Activated T-helper 1 cell treated with anti-CD3 and anti-CD28 coated beads, Interleukin-2, amount 50 U/mL, for 16 hours (primary cell): ENCODE measurements at places on chromosomes 3 and 15.
A peak's percentile ranks its signal among the peaks of the same experiment; 100 is the strongest.

- DNase-seq, result no peak
Measured at GRCh38 chr15:62612183-62612733, 430.3 kb upstream of the TPM1 start.

DNA sequence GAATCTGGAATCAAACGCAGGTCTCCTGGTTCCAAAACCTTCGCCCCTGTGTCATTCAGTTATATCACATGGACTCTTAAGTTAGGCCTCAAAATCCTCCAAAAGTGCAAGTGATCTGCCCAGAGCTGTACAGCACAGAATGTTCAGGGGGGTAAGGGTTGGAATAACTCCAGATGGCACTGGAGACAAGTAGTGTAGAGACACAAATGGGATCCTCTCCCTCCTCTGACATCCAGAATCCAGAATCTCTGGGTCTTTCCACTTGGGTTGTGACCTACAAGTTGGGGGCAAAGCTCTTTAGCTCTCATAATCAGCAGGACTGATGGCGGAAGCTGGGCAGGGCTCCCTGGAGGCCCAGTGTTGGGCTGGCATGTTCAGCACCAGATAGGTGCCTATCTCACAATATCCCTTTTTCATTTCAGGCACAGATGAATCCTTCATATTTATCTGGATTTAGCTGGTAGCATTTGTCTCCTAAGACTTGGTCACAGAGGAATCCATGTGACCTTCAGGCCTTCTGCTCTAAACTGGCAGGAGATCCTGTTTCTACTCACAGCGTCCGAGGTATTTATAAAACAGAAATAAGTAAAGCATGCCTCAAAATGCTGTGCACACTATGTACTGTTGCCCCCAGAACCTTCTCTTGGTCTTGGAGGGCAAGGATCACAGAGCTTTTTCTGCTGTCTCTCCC, 15.4 kb downstream of the ABHD2 start:
- no peak for DNase-seq

- DNase-seq, result no peak
Measured at GRCh38 chr3:157355276-157355675, 81.4 kb upstream of the PTX3 start.

- no peak for DNase-seq
Measured at GRCh38 chr15:66947471-66947870, 117.9 kb upstream of the SMAD3 start.

- DNase-seq, result no peak
Measured at GRCh38 chr3:100954199-100954935, 38.9 kb downstream of the ABI3BP start.

DNA sequence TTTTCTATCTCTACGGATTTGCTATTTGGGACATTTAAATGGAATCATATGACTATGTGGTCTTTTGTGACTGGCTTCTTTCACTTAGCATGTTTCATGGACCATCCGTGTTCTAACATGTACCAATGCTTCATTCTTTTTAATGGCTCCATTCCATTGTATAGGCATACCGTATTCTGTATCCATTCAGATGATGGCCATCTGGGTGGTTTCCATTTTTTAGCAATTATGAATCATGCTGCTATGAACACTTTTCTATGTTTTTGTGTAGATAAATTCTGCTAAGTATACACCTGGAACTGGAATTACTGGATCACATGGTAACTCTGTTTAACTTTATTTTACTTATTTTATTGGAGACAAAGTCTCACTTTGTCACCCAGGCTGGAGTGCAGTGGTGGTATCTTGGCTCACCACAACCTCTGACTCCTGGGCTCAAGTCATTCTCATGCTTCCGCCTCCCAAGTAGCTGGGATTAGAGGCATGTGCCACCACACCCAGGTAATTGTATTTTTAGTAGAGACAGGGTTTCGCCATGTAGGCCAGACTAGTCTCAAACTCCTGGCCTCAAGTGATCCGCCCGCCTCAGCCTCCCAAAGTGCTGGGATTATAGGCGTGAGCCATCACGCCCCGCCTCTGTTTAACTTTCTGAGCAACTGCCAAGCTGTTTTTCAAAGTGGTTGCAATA, 13.4 kb downstream of the UBP1 start:
- DNase-seq, result no peak

- no peak for DNase-seq
Measured at GRCh38 chr3:11465744-11466616, 177.7 kb downstream of the VGLL4 start.

DNA sequence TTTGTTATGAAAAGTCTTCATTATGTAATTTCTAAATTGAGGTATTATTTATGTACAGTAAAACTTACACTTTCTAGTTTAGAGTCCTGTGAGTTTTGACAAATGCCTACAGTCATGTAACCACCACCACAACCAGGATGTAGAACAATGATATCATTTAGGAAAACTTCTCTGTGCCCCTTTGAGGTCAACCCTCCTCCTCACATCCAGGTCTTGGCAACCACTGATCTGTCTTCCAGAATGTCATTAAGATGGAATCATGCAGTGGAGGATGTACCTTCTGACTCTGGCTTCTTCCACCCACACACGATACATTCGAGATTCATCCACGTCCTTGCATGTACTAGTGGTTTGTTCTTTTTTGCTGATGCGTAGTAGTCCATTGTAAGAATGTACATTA, 23.2 kb downstream of the MINAR1 start:
- no peak for DNase-seq

DNA sequence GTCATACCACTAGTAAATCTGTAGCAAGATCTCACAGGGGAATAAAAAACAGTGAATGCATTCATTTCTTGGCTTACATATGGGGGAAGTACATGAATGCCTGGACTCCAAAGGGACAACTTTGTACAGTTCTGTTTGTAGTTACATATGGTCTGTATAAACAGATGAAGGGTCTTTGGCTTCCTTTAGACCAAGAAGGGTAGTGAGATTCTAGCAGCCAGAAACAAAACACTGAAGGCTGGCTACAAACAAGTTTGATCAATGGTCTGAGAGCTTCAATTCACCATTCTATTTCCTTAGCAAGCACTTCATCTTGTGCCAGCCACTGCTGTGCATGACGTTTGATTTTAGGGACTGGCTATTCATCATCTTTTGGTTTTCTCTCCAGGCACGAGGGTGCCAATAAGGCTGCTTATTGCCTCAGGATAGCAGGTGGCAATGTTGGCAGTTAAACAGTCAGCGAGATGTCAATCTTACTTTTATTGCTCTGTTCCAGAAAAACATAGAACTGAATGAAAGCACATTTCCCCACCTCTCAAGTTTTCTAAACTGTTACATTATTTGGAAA, 313.7 kb upstream of the COL8A1 start:
- no peak for DNase-seq

DNA sequence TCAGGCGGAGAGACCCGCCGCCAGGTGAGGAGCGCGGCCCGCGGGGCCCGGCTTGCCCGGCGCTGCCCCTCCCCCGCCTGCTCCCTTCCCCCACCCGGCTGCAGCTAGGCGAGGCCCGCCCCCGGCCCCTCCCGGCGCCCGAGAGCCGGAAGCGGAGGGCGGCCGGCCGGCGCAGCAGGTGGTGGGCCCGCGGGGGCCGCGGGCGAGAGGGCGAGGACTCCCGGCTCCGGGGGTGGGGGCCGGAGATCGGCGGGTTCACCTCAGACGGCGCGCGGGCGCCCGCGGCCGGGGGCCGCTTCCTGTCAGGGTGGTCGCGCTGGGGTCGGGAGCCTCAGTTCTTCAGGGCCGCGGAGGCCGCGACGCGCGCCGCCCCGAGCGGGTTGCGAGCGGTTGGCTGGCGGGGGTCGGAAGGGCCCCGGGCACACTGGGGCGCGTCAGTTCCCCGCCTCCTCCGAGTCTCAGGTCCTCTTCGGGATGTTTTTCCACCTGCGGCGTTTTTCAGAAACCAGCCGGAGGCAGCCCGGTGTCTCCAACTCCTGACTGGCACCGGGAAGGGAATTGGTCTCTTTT, 395 bp downstream of the ZFAND6 start:
- DNase-seq, result peak; percentile 11
